ENCODE measurements at places on chromosomes 7 and 10. TPM values are rescaled to one million over a fixed set of nuclear protein-coding genes. Genes with fewer than 3 reads are reported as not detected.

DNA sequence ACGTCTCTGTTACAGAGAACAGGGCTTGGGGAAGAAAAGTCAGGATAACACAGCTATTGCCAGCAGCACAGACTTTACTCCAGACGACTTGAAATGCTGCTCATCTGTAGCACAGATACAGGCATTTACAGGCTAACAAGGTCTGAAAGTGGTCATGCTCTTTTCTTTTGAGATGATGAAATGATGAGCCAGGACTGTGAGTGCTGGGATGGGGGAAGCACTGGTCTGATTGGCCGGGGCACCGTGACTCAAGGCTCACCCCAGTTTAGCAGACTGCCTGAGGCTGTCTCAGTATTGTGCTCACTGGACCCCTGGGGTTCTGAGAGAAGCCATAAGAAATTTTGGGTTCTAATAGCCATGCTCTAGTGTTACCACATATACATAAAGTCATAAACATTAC lies 12.4 kb downstream of the SMKR1 start:
- DNase-seq: peak; percentile 44

DNA sequence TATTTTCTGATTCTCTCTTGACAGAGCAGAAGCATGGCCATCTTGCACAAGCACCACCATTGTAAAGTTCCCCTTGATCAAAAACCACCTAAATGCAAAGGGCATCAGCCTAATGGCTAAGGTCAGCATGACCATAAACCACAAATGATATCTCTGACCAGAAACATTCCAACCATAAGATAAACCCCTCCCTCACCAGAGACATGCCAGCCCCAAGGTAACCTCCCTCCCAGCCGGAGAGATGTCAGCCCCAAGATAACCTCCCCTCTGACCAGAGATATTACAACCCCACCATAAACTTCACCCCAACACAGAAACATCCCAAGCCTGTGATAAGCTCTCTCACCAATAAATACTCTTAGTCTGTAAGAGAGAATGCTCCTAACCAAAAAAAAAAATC lies 72.1 kb upstream of the CDK1 start:
- DNase-seq: no peak

DNA sequence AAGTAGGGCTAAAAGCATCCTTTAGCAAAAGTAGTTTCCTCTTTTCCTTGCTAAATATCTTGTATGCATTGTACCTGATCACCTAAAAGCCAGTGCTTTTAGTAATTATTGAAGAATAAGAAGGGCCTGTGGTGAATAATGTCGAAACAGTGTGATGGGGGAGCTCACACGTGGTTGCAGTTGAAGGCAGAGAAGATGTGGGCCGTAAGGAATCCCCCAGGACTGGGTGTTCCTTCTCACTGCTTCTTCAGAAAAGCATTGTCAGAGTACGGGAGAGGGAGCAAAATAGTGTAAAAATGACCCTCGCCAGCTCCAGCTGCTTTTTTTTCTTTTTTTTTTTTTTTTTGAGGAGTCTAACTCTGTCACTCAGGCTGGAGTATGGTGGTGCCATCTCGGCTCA lies 201.1 kb downstream of the NSUN6 start:
- no peak for DNase-seq

DNA sequence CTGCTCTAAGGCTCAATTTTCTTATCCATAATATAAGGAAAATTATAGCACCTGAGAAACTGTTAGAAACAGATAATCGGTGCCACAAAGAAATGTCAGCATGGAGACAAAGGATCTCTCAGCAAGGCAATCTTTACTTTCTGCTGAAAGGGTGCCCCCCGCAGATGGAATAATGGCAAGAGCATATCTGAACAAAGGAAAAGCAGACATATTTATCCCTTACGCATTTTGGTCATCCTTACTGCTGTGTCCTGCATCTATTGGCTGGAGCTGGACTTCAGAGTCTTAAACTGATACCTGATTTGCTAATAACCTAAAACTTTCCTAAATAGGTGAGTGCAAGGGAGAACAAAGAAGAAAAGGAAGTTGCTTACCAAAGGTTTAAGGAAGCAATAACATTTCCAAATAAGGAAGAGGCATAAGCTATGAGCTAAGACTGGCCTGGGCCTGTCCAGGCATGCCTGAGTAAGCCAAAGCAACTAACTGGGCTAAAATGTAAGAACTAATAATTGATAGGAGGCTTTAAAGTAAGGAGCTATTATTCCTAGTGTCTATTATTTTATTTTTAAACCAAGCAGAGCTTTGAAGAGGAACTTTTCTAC lies 39.6 kb upstream of the ELMO1 start:
- no peak for DNase-seq

DNA sequence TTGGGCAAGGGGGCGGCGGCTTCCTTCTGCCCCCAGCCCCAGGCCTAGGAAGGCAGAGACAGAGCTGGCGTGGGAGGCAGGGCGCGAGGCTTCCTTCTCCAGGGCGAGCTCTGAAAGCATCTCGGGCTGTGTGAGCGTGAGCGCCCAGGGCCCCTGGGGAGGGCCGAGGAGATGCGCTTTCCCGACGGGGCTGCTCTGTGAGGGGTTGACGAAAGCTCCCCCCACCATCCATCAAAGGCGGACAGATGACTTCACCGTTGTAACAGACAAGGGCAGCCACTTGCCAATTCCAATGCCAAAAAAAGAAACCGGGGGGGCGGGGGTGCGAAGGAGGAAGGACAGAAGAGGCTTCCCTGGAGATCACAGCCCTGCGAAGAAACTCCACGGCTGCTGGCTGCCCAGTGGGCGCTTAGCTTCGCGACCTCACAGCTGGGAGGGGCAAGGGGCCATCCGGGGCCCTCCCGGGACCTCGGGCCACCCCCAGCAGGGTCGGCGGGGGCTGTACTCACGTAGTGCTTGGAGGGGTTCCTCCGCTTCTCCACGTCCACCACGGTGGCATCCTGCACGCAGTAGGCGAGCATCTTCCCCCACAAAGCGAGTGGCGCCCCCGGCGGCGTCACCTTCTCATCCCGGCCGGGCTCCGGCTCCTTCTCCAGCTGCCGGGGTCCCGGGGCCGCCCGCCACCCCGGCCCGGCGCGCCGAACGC lies 537 bp downstream of the SH3PXD2A start:
- DNase-seq: peak; percentile 78

DNA sequence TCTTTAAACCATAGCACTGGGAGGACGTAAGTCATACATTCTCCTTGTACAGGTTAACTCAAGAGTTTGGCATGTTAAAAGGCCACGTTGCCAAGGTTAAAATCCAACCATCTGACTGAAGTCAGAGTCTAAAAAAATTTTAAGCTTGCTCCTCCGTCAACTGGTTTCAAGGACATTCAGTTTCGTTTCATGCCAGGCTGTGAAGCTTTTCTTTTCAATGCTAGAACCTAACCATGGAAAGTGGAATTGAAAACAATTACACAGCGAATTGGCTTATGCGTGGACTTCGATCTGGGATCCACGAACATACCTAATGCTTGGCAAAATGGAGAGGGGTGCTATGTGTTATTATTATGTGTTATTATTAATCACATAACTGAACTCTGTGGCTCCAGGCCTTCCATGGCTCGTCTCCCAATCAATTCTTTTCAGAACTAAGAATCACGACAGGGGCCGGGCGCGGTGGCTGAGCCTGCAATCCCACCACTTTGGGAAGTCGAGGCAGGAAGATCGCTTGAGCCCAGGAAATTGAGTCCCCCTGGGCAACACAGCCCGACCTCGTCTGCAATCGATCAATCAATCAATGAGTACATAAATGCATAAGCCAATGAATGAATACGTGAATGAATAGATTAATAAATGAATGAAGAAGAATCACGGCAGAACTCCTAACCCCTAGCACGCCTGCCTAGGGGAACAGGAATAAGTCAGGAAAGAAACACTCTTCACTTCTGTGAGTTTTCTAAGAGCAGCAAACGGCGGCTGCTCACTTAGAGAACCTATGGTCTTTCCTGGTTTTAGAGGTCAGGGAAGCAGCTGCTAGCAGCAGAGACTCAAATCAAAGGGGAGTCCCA lies 733 bp upstream of the ARL5B start:
- no peak for DNase-seq

- DNase-seq: no peak
These were observed 1.3 kb upstream of the BMI1 start for GRCh38 chr10:22319547-22319979.

DUSP5 gene
- 20.9 TPM for polyA plus RNA-seq

HOXA10 gene
- polyA plus RNA-seq: 25.0 TPM

CRHR2 gene
- polyA plus RNA-seq: under 0.01 TPM

LRRN3 gene
- polyA plus RNA-seq: not detected

All from sigmoid colon (tissue), 7 donors.